ENCODE measurements at places on chromosomes 6 and 20. TPM values are rescaled to one million over a fixed set of nuclear protein-coding genes. Genes with fewer than 3 reads are reported as not detected.

GRCh38 chr20:48754292-48754691 is 73.5 kb downstream of the PREX1 start:
- no peaks in the 10 kb centered on the region for H3K4me1 ChIP-seq
- H3K27ac ChIP-seq, result no peak overlapping the region
- no peak for DNase-seq
- H3K36me3 ChIP-seq, result no peaks in the 10 kb centered on the region

- no peaks in the 10 kb centered on the region for H3K27me3 ChIP-seq
- no peak for DNase-seq
- no peak overlapping the region for H3K27ac ChIP-seq
- H3K4me1 ChIP-seq, result no peaks in the 10 kb centered on the region
These were observed 66.6 kb downstream of the SGK1 start for GRCh38 chr6:134251320-134251719.

DNA sequence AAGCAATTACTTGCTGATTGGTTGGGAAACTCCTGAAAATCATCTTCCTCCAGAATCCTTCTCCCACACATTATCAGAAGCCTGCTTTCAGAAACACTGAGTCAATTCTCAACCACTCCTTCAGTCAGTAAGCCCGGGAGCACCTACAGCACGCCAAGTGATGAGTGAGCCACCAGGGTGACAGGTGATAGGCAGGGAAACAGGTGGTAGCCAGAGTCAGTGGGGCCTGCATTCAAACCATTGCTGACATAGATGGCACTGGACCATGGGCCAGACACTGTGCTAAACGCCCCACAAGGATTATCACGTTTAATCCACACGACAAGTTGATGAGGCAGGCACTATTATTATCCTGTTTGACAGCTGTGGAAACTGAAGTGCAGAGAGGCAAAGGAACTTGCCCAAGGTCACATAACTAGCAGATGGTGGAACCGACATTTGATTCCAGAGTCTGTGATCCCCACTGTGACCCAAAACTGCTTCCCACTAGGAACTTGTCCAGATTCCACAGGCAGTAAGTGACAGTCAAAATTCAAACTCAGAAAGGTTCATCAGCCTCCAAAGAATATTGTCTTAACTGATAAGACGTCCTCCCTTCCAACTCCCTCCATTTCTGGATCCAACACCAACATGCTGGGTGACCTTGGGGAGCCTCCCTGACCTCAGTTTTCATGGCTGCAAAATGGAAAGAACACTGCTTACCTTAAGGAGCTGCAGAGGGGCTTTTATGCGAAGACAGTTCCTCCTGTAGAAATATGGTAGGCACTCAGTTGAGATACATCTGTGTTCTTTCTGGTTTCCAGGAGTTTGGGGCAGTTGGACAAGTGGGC is 23.9 kb upstream of the TOP1 start:
- no peaks in the 10 kb centered on the region for H3K36me3 ChIP-seq
- H3K4me1 ChIP-seq, result peaks cover 27% of the 10 kb centered on the region
- peak overlapping the region; percentile 45 for H3K4me3 ChIP-seq
- no peaks in the 10 kb centered on the region for H3K27me3 ChIP-seq

DNA sequence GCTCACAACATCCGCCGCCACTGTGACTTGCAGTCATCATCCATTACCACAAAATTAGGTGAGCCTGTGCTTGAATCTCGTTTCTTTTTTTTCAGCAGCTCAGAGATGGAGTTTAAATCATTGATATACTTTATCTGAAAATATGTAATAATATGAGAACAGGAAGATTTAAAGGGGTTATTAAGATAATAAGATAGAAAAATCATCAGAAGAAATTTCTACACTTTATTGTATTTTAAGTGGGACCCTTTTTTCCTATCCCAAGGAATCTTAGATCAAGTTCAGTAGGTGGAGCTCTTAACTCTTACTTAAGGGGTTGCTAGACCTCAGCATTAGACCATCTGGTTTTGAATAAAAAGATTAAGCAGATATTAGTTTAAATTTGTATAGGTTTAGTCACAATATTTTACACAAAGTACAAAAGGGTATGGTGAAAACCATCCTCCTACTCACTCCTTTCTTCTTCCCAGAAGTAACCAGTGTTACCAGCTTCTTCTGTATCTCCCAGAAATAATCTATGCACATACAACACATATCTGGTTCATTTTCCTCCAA is 9.4 kb upstream of the NCOA7 start:
- peak overlapping the region; percentile 90 for H3K27ac ChIP-seq
- H3K4me3 ChIP-seq, result peak overlapping the region; percentile 70
- H3K36me3 ChIP-seq, result no peaks in the 10 kb centered on the region

- H3K4me3 ChIP-seq, result no peak overlapping the region
- H3K27me3 ChIP-seq, result no peaks in the 10 kb centered on the region
- DNase-seq, result no peak
These were observed 498.7 kb downstream of the PREX1 start for GRCh38 chr20:48329031-48329615.

DNA sequence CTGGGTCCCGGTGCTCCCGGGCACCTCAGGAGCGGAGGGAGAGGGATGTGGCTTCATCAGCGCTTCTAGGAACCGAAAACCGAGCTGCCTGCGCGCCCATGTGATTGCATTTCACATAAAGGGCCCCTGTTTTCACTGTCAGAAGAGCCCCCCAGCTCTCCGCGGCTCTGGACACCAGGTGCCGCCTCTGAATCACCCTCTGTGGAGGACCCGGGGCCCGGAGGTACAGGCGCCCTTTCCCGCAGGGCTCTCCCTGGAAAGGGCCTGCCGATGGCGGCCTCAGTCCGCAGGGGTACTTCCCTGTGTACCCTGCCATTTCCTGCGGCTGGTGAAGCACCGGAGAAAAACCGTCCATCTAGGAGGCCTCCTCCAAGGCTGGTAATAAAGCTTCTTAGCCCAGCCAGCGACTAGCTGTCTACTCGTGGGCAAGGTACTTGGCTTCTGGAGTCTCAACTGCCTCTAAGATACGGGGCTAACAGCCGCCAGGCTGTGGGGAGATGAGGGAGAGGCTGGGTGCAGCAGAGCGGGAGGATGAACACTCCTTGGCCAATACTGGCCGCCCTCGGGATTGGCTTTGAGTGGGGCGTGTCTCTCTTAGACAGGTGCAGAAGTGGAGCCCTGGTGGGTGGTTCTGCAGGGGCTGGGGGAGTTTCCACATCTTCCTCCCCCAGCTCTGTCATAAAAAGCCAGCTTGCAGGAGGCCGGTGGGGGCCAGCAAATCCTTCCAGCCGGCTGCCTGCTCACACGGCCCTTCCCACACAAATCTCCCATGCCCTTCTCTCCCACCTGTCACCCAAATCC is 1.6 kb downstream of the PPP1R16B start:
- DNase-seq, result no peak
- peaks cover 42% of the 10 kb centered on the region for H3K27me3 ChIP-seq
- H3K4me3 ChIP-seq, result no peak overlapping the region
- H3K4me1 ChIP-seq, result no peaks in the 10 kb centered on the region
- no peak overlapping the region for H3K27ac ChIP-seq

DNA sequence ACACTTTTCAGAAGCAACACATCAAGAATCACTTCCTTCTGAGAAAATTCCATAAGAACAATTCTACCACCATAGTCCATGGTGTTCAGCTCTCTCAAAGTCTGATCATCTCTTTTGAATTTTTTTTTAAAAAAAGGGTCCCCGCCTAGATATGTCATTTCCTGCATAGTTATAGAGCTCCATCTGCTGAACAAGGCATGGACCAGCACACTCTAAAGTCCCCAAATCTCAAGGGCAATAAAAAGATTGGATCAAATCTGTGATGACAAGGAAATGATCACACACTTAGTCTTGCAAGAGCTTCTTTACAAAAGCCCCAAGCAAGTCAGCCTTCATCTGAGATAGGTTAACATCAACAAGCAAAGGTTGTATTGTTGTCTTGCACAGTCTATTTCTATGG is 100.7 kb upstream of the STMND1 start:
- H3K4me1 ChIP-seq, result peaks cover 11% of the 10 kb centered on the region
- H3K4me3 ChIP-seq, result no peak overlapping the region
- H3K36me3 ChIP-seq, result no peaks in the 10 kb centered on the region
- no peak overlapping the region for H3K27ac ChIP-seq

DNA sequence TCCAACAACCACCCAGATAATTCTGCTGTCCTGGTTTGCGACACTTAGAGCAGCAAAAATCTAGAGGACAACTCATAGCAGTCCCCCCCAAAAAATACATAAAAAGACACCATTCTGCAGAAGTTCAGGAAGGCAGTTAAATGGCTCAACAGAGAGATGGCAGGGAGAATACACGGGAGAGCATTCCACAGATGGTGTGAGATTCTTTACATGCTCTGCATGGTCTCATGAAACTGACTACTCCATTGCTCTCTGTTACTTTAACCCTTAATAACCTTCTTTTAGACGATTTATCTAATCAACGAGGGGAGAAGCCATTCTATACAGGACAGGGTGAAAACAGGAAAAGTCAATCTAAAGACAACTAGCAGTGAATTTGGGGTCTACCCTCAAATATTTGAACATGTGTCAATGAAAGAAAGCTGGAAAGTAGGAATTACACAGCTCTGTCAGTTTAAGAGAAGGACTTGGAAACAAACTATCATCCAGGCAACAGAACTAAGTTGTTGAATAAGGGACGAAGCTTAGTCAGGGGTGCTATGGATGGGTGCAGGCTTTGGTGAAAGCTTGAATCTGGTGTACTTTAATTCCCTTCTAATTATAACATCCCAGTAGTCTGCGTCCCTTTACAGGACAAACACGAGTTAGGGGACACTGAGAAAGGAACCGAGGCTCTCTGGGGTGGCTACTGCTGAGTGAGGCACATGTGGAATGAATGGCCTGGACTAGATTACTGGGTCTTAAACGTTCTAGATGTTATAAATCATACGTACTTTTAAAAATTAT is 5.1 kb downstream of the PERP start:
- H3K27ac ChIP-seq, result no peak overlapping the region
- H3K36me3 ChIP-seq, result no peaks in the 10 kb centered on the region
- H3K4me1 ChIP-seq, result peaks cover 8% of the 10 kb centered on the region
- DNase-seq, result no peak

YWHAB gene
- 89.7 TPM for total RNA-seq

PPP1R16B gene
- total RNA-seq, result under 0.01 TPM

DNA sequence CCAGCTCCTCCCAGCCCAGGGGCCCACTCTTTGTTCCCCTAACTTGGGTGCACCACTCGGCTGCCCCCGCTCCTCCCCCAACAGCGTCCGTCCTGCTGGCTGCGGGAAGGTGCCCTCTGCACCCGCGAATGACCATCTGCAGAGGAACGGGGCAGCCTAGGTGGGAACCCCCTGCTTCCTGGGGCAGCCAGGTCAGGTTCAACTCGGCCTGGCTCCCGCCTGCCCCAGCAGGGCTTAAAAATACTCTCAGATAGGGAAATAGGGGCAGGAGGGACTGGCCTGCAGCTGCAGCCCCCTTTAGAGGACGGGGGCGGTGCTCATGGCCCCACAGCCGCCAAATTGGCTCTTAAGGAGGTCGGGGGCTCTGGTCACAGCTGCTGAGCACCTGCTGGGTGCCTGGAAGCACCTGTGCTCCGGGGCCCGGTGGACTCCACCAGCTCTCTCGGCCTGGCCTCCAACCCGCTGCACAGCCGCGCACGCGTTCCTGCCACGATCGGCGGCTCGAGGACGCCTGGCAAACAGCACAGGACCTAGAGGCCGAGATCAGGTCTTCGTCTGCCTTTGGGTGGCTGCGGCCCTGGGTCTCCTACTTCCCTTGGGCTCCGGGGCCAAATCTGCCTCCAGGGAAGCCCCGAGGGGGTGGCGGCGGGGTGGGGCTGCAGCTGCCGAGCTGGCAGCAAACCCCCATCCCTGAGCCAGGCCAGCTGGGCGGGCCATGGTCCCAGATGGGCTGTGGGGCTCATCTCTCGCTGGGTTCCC is 700 bp upstream of the LAMA5 start:
- H3K27ac ChIP-seq, result no peak overlapping the region
- peaks cover 36% of the 10 kb centered on the region for H3K4me1 ChIP-seq
- no peak overlapping the region for H3K4me3 ChIP-seq
- no peaks in the 10 kb centered on the region for H3K27me3 ChIP-seq
- no peak for DNase-seq

GRCh38 chr20:13715171-13715570 is 69.5 kb downstream of the ESF1 start:
- H3K27ac ChIP-seq, result no peak overlapping the region
- H3K27me3 ChIP-seq, result no peaks in the 10 kb centered on the region
- no peaks in the 10 kb centered on the region for H3K4me1 ChIP-seq
- no peak for DNase-seq
- no peak overlapping the region for H3K4me3 ChIP-seq

GRCh38 chr6:51049288-51049982 is 230.8 kb downstream of the TFAP2B start:
- H3K27me3 ChIP-seq, result no peaks in the 10 kb centered on the region
- H3K4me1 ChIP-seq, result no peaks in the 10 kb centered on the region
- H3K27ac ChIP-seq, result no peak overlapping the region

DNA sequence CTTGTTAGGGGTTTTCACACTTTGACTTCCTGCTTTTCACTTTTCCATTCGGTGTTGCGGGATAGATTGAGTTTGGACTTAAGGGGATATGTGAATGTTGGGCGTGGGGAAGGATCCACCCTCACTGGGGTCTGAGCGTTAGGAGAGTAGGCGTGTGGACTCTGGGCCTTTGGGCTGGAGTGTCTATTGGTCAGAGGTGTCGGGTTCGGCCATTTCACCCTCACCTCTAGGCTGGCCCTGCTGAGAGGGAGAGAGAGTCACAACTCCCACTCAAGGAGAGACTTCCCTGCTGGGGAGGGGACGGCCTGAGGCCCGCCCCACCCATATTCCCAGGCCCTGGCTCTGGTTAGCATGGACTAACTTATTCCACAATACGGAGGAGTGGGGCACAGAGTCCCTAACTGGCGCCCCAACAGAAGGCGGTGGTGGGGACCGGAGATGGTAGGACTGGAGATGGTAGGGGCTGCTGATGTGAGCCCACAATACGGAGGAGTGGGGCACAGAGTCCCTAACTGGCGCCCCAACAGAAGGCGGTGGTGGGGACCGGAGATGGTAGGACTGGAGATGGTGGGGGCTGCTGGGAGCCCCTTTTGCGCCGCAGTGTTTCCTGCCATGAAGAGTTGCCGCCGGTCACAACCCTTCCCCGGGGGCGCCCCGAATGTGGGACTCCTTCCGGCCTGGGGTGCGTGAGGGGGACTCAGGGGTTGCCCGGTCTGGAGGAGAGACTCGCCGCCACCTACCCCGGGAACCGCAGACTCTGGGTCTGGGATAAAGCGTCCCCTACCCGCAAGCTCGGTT is 1.4 kb upstream of the PTPRA start:
- no peak for DNase-seq
- H3K4me3 ChIP-seq, result peak overlapping the region; percentile 88
- peaks cover 7% of the 10 kb centered on the region for H3K4me1 ChIP-seq
- peaks cover 1% of the 10 kb centered on the region for H3K36me3 ChIP-seq
- no peaks in the 10 kb centered on the region for H3K27me3 ChIP-seq

LAMA4 gene
- 494 TPM for total RNA-seq

DNA sequence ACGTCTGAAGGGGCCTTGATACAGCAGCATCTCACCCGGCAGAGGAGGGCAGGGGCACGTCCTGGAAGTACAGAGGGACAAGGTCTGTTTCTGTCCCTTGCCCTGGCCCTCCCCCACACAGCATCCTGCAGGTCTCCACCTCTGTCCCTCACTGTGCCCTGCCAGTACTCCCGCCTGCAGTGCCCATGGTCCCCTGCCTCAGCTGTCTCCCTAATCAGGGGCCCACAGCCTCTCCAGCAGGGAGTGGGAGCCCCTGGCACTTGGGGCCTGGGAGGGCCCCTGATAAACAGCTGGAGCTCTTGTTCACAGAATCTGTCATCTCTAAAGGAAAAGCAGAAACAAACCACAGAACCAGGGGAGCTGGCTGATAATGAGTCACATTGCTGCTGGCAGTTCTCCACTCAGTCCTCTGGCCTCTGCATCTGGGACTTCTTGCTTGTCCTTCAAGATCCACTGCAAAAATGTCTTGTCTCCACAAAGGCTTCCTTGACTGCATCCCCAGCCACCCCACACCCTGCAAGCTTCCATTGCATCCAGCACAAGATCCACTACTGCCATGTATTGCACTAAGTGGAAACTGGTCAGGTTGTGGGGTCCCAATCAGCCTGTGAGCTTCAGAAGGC is 33.2 kb upstream of the TAF8 start:
- H3K4me3 ChIP-seq, result no peak overlapping the region
- H3K27ac ChIP-seq, result no peak overlapping the region
- peaks cover 4% of the 10 kb centered on the region for H3K4me1 ChIP-seq
- no peaks in the 10 kb centered on the region for H3K36me3 ChIP-seq
- no peaks in the 10 kb centered on the region for H3K27me3 ChIP-seq

Data from fibroblast of lung (primary cell).